Activated T-cell treated with anti-CD3 and anti-CD28 coated beads, Interleukin-2, amount 50 U/mL, for 72 hours (primary cell): ENCODE measurements at places on chromosomes 1 and 21.
A peak's percentile ranks its signal among the peaks of the same experiment; 100 is the strongest.

GRCh38 chr1:87061742-87062156 lies 147.3 kb downstream of the HS2ST1 start:
- DNase-seq = no peak

DNA sequence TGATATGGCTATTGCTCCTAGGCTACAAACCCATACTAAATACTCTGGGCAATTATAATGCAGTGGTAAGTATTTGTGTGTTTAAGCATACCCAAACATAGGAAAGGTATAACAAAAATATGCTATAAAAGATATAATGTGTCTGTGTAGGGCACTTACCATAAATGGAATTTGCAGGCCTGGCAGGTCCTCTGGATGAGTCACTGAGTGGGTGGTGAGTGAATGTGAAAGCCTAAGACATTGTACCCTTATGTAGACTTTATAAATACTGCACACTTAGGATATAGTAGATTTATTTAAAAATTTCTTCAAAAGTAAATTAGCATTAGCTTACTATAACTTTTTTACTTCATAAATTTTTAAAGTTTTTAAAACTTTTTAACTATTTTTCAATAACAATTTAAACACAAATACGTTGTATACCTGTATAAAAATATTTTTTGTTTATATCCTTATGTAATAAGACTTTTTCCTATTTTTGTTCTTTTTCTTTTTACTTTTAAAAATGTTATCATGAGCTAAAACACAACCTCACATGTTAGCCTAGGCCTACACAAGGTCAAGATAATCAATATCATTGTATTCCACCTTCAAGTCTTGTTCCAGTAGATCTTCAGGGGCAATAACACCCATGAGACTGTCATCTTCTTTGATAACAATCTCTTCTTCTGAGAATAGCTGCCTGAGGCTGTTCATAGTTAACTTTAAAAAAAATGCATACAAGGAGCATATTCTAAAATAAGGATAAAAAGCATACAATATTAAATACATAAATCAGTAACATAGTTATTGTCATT lies 306.3 kb upstream of the RGS18 start:
- DNase-seq = no peak

DNA sequence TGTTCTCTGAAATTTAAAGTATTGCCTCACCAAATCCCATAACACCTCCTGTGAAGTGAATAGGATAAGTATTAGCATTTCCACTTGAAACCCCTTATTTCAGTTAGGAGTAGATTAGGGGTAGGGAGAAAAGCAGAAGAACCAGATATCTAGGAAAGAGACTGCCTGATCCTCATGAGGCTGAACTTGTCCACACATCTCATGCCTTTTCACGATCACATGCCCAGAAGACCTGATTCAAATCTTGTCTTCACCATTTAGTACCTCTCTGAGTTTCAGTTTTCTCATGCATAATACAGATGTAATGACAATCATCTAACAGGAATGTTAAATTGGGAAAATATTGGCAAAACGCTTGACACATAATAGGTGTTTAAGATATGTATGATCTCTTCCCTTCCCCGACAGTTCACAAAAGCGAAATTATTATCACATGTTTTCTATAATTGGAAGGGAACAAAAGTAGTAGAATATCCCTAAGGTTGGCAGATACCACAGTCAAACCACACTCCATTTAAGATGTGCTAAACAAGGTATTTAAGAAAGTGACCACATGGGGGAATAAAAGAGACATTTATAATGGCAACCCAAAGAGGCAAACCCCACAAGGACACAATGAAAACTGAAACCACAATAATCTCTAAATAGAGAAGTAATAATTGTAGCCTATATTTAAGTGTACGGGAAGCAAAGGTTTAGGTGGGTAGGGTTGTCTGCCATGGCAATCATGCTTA lies 25.2 kb downstream of the GFI1 start:
- no peak for DNase-seq

DNA sequence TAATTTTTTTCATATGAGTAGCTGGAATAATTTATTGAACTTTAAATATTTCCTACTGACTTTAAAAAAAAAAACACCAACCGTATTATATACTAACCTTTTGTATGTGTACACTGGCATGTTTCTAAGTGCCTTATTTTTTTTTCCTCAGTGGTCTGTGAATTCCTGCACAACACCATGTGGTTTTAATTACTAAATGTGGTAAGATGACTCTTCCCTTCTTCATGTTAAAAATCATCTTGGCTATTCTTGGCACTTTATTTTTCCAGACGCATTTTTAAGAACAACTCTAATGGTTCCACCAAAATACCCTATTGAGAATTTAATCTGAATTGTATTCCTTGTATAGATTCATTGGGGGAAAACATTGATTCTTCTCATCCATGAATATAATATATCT lies 28.4 kb downstream of the PPP2R5A start:
- no peak for DNase-seq

GRCh38 chr1:56803561-56804156 lies 15.5 kb downstream of the FYB2 start:
- DNase-seq = peak; percentile 9

GRCh38 chr1:17156108-17156507 lies 36.9 kb upstream of the PADI2 start:
- no peak for DNase-seq

DNA sequence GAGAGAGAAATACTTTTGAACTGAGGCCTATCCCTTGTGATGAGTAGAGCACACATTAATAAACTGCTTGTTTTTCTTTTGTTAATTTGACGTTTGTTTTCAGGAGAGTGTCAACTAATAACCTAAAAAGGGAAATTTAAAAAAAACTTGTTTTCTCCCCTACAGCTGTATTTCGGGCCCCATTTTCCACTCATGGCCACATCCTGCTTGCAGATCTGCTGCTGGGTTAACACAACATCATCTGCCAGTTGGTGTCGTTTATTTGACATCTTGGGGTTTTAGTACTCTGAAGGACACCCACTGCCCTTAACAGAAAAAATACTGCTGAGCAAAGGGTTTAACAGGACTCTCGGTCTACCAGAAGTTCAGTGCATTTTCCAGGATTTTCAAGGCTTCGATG lies 848 bp upstream of the PYHIN1 start:
- DNase-seq = peak; percentile 9

- no peak for DNase-seq
These were observed 18.8 kb upstream of the TENT5B start for GRCh38 chr1:27031235-27032118.

DNA sequence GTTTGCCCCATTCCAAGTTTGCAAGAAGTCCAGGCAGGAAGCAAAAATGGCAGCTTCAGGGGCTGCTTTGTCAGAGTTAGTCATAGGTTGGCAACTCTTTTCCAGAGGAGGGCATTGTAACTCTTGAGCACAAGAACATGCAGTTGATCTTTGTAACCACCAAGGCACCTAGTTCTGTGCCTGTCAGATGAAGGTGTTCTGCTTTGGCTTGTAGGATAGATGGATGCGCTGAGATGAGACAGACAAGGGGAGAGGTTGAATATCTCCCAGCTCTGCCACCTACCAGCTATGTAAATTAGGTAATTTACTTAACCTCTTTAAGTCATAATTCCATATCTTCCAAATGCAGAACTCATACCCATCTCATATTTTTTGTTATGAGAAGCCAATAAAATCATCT lies 89.3 kb downstream of the ZNF648 start:
- DNase-seq = no peak

DNA sequence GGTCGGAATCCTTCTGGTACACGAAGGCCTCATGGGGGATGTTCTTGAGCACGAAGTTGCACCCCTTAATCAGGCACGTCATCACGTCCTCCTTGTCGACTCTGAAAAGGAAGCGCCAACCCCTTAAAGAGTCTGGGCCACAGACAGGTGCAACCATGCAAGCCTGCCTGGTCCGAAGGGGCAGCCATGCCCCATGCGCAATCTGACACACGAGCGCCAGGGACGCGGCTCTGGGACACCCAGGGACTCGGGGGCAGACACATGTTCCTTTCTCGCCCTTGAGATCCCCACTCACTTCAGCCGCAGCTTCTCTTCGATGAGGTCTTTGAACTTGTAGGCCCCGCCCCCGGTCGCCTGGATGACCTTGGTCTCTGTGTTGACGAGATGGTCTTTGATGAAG lies 5.6 kb downstream of the PANK4 start:
- DNase-seq = no peak

DNA sequence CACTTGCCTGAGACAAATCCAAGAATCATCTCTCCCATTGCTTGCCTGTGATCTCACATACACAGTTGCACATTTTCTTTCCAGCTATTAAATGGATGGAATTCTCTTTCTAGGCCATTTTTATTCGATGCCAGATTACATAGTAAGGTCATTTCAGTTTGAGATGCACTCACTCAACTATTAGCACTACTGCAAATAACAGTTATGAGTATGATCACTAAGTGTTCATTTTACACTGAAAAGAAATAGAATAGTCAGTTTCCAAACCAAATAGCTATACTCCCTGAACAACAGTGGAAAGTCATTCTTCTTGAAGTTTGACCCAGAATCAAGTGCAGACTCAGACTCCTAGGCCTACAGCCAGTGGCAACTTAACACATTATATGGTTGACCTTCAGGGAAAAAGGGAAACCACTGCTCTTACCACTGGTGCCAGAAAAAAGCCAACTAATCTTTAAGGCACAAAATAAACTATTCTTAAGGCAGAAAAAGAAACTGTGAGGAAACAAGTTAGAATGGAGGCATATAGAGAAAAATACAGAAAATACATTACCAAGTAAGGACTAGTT lies 31.5 kb downstream of the WNT2B start:
- DNase-seq = no peak

DNA sequence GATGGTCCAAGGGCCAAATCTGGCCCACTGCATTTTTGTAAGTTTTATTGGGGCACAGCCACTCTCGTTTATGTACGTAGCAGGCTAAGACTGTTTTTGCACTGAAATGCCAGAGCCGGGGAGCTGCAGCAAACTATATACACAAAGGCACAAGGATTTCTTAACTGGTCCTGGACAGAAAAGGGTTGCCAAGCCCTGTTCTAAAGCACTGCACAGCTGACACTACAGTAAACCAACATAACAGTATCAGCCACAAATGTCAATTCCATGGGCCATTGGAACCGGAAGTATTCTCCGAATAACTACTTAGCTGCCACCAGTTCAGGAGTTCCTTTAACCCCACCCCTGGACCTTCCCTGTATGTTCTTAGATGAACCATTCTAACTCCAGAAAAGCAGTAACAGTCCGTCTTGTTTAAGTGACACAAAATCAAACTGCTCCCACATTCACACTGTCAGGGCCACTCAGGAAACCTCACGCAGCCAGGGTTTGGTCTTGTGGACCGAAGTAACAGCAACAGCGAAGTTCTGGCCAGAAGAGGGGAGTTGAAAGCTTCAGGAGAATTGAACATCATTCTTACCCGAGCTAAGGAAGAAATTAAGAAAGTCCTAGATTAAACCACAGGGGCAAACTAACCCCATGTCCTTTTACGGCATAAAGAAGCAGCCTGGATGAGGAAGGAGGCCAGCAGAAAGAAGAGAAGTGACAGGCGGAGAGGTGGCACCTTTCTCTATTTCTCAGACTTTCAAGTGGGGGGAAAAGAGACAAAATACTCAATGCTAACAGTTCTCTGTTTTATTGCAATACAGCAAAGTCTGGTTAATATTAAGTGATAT lies 49.2 kb downstream of the COQ8A start:
- no peak for DNase-seq

DNA sequence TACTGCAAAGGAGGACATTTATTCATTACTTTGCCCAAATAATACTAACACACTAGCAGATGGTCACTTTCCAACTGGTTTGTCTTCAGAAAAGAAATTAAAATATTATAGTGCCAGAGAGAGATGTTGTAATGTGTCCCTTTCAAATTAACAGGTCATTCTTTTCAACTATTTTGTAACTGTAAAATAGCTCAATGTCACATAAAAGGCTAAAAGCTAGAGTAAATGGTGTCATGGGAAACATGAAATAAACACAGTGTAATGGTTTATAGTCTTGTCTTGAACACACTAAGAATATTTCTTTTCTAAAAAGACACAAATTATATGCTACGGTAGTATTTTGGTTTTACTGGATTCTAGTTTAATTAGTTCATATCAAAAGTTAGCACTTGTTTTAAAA lies 77.8 kb downstream of the ADGRL2 start:
- no peak for DNase-seq

GRCh38 chr1:205576011-205576410 lies 55.8 kb downstream of the ELK4 start:
- DNase-seq = no peak

GRCh38 chr1:204344665-204345355 lies 14.9 kb downstream of the PLEKHA6 start:
- DNase-seq = no peak

- no peak for DNase-seq
These were observed 11.4 kb upstream of the PCBP3 start for GRCh38 chr21:45632160-45632559.

DNA sequence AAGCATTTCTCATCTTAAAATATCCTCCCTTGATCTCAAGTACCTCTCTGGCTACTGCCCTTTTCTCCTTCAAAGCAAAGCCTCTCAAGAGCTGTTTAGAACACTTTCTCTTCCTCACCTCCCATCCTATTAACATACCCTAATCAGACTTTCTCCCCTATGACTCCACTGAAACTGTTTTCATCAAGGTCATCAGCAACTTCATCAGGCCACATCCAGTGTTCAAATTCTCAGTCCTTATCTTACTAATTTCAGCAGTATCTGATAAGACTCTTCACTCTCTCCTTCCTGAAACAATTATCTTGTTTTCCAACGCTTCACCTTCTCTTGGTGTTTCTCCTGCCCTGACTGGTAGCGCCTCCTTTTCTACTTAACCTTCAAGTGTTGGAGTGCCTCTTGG lies 1.5 kb upstream of the RAP1A start:
- no peak for DNase-seq

DNA sequence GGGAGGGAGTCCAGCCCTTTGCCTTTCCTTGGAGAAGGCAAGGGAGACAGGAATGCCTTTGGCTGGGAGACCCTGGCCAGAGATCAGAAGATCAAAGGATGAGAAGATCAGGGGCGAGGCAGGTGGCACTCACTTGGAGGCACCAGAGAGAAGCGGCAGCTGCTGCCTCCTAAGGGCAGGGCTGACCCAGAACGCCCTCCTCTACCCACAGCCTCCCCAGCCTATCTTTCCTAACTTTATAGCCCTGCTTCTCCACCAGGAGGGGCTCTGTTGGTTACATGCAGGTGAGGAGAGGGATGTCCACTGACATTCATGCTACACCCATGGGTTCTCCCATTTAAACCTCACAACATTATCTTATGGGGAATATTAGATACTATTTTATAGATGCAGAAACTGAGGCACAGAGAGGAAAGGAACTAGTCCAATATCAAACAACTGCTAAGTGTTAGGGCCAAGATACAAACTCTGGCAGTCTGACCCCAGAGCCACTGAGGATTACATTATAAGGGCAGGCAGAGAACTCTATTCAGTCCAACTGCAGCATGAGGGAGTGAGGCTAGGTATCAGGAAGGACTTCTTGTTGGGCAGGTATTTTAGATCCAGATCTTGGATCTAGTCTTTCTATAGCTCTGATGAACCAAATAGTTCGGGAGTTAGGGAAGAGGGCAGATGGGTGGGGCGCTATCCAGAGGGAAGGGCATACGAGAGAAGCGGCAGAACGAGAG lies 19.9 kb downstream of the LGR6 start:
- DNase-seq = no peak
